Activated B cell treated with CpG ODN at 0.5 μM for 24 hours (primary cell): ENCODE measurements at places on chromosomes 3 and 15. TPM values are rescaled to one million over a fixed set of nuclear protein-coding genes. Genes with fewer than 3 reads are reported as not detected.
A peak's percentile ranks its signal among the peaks of the same experiment; 100 is the strongest.

GRCh38 chr15:70976851-70977250 is 84.2 kb downstream of the LRRC49 start:
- DNase-seq = no peak

Gene SLC7A14
- not detected in 2 replicates for total RNA-seq

GRCh38 chr3:114884213-114884923 is 262.7 kb downstream of the ZBTB20 start:
- DNase-seq = no peak

Gene ADIPOQ
- total RNA-seq = not detected in 2 replicates

DNA sequence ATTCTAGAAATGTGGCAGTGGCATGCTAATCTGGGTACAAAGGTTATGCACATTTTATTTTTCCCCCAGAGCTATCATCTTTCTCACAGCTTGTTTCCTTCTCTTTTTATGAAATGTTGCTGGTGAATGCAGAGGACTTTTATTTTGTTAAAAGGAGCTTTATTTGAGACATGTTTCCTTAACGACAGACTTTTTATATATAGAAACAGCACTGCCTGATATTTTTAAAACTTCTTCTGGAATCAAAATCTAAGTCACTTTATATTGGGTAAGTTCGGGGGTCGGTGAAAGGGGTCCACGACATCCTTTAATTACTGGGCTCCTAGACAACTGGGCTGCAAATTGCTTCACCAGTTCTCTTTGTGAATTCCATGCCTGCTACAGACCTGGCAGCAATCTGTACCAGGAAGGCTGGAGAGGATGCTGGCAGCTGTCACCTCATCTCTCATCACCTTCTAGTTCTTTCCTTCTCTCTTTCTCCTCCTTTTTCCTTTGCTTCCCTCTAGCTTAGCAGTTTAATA is 464.7 kb downstream of the PDCD6IP start:
- no peak for DNase-seq

Gene IL17RB
- 3.0 and 3.8 TPM in 2 replicates for total RNA-seq

Gene CHRNA5
- total RNA-seq = 1.3 TPM in 2 replicates

Gene CDC25A
- 1.7 and 1.8 TPM in 2 replicates for total RNA-seq

GRCh38 chr3:100737334-100737733 is 28.0 kb downstream of the TFG start:
- no peak for DNase-seq

GRCh38 chr3:131688370-131688769 is 185.6 kb upstream of the MRPL3 start:
- DNase-seq = no peak

GRCh38 chr15:67720556-67721175 is 104.6 kb upstream of the SKOR1 start:
- no peak for DNase-seq

- no peak for DNase-seq
Measured at GRCh38 chr15:89498574-89498906, 2.2 kb upstream of the RHCG start.

DNA sequence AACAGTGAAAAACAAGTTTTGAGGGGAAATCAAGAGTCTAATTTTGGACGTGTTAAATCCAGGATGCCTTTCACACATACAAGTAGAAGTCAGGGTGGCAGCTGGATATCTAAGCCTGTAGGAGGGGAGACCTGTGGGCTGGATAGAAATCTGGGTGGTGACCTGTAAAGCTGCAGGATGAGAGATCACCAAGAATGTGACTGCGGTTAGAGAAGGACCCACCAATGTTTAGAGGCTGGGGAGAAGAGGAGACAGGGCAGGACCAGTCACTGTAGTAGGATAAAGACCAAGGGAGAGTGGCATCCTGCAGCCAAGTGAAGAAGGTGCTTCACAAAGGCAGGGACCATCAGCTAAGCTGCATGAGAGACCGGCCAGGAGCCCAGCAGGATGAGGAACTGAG is 36.2 kb downstream of the MRAS start:
- DNase-seq = no peak

DNA sequence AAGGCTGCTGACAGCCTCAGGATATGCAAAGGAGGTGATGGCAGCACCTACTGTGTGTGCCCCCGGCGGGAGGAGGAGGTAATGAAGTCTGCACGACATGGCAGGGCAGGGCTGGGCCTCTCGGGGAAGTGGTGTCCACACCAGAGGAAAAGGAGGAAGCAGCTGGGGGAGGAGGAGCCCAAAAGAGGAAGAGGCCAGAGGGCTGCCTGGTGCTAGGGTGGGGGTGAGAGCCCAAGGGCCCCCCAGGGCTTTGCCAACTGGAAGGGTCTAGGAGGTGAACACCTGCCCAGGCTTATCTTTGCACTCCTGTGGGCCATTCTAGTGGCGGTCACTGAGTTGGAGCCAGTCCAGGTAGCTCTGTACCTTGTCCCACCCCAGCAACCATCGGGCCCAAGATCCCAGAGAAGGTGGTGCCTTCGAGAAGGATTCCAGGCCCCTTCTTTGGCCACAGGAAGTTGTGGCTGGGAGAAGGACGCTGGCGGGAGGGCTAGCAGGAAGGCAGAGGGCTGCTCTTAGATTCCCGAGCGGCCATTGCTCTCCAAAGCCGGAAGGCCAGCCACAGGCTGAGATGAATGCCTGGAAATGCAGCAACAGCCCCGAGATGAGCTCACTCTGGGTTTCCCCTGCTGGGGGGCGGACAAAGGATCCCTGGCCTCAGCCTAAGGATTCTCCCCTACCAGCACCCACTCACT is 7.0 kb downstream of the GNAI2 start:
- DNase-seq = peak; percentile 60

Gene PPIB
- total RNA-seq = 225 and 227 TPM in 2 replicates

GRCh38 chr15:67173786-67174185 is 80.7 kb downstream of the AAGAB start:
- no peak for DNase-seq

DNA sequence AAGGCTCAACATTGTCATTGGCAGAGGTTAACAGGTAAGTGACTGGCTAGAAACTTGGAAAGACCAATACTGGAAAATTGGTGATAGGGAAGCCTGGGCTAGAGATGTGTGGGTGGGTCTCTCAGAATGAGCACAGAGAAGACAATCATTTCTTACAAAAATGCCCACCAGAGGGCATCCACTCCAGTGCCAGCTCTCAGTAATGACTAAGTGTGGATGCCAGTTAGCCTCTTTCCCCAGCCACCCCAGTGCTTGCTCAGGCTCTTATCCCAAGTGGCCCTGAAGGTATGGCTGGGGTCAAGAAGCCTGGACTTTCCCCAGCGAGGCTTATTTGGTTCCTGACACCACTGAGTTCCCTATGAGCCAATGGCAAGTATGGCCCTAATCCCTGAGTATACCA is 115.9 kb upstream of the ST8SIA2 start:
- DNase-seq = no peak

DNA sequence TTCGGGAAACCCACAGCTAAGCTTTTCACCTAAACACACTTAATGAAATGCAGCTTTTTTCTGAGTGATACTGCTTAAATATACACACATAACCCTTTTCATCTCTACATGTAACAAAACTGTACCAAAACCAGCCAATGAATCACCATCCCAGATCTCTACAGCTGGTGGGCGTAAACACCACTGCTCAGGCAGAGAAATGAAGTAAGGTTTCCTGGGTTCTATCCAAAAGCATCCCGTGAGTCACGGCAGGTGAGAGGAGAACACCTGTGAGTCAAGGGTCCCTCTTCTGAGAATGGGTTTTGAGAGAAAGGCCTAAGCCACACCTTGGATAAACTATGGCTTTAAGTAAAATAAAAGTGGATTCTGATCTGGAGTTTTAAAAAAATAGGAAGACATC is 2.6 kb downstream of the CLDN1 start:
- DNase-seq = no peak

Gene GALNT15
- not detected in 2 replicates for total RNA-seq

- no peak for DNase-seq
Measured at GRCh38 chr3:14728113-14728512, 53.2 kb downstream of the C3orf20 start.

Gene PP2D1
- not detected in 2 replicates for total RNA-seq

Gene CEMIP
- total RNA-seq = 0.51 TPM in 1 of 2 replicates, not detected in the other

Gene TMOD2
- total RNA-seq = 11.3 and 14.6 TPM in 2 replicates

GRCh38 chr15:60134609-60135008 is 130.5 kb downstream of the FOXB1 start:
- DNase-seq = no peak

Gene SPTBN5
- total RNA-seq = 0.78 and 1.1 TPM in 2 replicates

DNA sequence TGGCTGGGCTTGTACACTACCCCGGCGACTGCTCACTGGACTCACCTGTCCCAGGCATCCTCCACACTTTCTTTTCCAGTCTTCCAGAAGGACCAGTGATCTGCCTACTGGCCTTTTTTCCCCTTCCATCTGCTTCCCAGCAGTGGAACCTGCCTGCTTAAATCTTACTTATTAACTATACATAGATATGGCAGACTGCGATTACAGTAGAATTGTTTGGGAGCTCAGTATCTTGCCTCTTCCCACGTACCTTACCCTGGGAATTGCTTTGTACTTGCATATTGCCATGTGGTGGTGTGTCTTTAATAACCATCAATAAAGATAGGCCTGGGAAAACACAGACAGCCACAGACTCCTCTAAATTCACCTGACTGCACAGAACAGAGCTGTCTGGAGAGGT is 11.8 kb upstream of the HES1 start:
- DNase-seq = no peak

DNA sequence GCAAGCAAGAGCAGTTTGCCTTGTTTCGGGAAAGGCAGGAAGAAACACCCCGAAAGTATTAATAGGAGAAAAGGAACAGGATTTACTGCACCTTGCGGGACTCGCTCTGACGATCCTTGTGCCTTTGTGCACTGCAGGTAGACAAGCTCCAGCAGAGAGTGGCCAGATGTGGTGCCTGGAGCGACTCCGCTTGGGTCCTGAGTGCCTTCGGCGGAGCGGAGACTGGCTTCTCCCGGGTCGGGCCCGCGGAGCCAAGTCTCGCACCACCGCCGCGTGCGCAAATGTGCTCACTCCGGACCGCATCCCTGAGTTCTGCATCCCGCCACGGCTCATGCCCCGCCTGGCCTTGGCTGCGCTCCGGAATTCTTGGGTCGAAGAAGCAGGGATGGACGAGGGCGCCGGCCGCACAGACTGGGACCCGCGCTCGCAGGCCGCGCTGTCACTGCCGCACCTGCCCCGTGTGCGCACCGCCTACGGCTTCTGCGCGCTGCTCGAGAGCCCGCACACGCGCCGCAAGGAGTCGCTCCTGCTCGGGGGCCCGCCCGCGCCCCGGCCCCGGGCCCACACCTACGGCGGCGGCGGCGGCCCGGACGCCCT is 769 bp downstream of the C2CD4A start:
- no peak for DNase-seq

DNA sequence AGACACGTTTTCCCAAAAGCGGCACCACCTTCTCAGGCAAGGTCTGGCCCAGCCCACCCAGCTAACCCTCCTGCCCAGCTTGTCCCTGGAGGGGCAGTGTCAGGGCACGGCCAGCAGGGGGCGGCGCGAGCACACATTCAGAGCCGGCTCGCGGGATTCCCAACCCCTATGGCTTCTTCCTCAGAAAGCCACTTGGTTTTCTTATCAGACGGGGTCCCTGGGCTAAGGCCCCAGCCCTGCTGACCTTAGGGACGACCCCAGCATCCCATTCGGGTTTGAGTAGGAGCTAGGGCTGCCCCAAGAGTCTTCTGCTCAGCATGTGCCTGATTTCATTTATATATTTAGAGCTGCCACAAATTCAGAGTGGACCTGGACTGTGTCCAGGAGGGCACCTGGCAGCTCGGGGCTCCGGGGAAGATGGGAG is 14.5 kb downstream of the RLBP1 start:
- peak; percentile 64 for DNase-seq

DNA sequence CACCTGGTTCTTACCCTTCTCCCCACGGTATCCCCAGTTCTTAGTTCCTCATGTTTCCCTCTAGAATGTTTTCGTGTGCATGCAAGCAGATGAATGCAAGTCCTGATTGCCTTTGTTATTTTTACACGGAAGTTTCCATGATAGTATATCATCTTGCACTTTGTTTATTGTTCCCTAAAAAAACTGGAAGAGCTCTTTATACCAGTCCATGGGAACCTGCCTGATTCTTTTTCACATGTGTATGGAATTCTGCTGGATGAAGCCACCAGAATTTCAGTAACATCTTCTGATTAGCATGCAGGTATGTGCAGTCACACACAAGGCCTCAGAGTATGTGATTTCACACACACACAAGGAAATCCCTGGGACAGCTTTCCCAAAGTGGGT is 16.0 kb upstream of the LRRK1 start:
- DNase-seq = no peak

DNA sequence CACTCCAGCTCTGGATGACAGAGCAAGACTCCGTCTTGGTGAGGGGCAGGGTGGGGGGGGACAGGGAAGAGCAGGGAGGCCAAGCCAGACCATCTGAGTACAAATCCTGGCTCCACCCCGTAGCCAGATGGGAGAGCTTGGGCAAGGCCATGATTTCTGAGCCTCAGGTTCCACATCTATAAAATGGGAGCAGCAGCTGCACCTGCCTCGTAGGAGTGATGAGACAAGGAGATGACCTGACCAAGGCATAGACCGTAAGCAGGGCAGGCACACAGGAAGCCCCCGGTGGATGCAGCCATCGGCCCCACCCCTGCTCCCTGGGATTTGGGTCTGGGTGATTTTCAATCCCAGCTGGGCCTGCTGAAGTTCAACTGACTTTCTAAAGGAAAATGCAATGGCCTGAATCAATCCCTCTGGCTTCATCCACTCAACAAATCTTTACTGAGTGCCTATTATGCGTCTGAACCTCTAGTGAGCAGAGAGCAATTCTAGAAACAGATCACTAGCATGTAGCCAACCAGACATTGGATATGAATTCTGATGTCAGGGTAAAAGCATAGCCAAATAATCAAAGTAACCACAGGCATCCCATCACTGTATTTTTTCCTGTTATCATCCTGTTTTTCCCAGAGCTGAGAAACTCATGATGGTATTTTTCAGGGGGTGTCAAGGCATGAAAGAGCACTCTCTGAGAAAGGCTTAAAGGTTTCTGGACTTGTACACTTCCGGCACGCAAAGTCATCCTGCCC is 141.2 kb downstream of the NUP210 start:
- DNase-seq = no peak

Gene DLL4
- total RNA-seq = 0.05 TPM in 1 of 2 replicates, not detected in the other

Gene FANCD2OS
- total RNA-seq = not detected in 2 replicates

DNA sequence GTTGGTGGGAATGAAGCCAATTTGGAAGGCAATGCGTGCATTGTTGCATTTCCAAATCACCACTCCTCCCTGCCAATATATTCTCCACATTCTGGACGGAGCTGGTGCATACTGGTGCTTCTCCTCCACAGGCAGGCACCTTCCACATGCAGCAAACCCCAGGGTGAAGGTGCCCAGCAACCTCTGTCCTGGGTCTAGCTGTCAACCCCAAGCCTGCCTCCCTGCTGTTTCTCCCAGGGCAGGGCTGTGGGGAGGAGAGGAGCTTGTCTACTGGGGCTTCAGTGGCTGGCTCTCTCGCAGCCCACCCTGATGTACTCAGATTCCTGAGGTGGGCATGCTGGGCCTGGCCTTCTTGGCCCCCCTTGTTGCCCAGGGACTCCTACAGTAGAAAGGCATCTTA is 20.1 kb downstream of the GASK1A start:
- DNase-seq = no peak

DNA sequence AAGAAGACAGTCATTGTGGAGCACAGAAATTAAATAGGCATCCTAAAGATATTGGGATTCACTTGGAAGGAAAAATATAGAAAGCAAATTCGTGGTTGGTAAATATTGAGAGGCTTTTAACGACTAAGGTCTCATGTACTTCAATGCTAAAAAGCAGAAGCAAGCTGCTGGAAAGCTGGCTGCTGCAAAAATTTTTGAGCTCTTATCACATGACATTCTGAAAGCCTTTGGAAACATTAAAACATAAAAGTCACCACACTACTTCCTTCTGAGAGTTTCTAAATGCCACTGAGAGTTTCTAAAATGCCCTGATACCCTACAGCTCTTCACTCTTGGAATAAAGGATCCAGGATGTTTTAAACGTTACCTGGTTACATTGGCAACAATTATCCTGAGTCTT is 39.0 kb upstream of the CBLB start:
- no peak for DNase-seq

GRCh38 chr15:33093222-33093621 is 101.3 kb downstream of the FMN1 start:
- DNase-seq = no peak
